GM13977 (cell line): ENCODE measurements at places on chromosomes 12 and 14.

DNA sequence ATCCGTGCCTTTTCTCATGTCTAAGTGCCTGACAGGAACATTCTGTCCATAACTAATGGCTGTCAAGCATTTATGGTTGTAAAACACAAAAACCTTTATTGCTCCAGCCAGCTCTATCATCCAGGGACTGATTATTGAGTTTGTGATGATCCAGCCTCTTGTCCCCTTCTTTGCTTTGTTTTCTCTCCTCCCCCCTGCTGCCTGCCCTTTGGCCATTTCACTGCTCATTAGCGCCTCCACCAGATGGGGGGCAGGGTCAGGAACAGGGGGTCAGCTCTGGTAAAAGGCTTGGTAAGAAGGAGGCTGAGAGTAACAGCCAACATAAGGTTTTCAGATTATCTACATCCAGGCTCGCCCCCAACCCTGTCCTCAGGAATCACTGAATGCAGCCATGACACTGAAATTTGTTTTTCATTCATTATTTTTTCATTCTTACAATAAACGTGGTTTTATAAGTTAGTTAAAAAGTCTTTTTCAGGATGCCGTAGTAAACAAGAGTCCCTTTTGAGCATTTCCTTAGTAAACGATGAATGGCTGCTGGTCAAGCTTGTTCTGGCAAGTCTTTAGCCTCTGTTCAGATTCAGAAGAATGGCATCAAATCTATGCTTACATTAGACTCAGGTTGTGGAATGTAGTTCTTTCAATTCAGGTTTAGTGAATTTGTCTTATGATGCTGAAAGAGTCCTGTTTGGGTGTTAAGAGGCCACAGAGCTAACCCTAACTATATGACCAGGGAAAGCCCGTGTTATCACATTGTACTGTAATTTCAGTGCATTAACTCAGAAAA lies 21.7 kb downstream of the HMGA2 start:
- DNase-seq = no peak

DNA sequence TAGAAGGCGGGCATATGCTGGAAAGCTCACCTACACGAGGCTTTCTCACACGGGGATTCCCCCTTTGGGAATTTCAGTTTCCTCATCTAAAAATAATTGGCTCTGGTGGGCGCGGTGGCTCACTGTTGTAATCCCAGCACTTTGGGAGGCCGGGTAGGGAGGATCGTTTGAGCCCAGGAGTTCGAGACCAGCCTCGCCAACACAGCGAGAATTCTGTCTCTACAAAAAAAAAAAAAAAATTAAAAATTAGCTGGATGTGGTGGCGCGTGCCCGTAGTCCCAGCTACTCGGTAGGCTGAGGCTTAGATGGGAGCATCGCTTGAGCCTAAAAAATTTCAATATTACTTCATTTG lies 400 bp upstream of the NDUFA12 start:
- no peak for DNase-seq

DNA sequence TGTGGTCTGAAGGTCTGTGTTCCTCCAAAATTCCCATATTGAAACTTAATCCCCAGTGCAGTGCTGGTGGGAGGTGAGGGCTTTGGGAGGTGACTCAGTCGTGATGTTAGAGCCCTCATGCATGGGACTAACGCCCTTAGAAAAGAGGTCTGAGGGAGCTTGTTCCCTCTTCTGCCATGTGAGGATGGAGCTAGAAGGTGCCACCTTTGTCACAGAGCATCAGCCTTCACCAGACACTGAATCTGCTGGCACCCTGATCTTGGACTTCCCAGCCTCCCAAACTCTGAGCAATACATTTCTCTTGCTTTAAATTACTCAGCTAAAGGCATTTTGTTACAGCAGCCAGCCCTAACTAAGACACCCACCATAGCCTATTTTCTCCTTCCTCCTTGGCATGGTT lies 13.9 kb downstream of the RAB15 start:
- DNase-seq = no peak

GRCh38 chr12:89225808-89226411 lies 126.4 kb downstream of the DUSP6 start:
- DNase-seq = peak; percentile 7

DNA sequence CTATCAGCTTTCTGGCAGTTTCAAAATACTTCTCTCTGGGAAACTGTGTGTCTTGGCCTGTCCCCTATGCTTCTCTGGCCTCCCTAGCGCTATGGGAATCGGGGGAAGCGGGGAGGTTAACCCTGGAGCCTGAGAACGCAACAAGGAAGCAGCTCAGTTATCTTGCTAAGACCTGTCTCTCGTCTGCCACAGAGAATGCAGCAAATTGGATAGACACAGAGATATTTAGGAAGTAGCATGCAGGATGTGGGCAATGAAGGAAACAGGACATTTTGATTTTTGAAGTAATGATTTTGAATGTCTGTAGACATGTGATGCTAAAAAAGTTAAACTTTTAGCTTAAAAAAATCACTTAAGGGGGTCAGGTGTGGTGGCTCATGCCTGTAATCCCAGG lies 6.6 kb upstream of the CALCOCO1 start:
- DNase-seq = no peak

DNA sequence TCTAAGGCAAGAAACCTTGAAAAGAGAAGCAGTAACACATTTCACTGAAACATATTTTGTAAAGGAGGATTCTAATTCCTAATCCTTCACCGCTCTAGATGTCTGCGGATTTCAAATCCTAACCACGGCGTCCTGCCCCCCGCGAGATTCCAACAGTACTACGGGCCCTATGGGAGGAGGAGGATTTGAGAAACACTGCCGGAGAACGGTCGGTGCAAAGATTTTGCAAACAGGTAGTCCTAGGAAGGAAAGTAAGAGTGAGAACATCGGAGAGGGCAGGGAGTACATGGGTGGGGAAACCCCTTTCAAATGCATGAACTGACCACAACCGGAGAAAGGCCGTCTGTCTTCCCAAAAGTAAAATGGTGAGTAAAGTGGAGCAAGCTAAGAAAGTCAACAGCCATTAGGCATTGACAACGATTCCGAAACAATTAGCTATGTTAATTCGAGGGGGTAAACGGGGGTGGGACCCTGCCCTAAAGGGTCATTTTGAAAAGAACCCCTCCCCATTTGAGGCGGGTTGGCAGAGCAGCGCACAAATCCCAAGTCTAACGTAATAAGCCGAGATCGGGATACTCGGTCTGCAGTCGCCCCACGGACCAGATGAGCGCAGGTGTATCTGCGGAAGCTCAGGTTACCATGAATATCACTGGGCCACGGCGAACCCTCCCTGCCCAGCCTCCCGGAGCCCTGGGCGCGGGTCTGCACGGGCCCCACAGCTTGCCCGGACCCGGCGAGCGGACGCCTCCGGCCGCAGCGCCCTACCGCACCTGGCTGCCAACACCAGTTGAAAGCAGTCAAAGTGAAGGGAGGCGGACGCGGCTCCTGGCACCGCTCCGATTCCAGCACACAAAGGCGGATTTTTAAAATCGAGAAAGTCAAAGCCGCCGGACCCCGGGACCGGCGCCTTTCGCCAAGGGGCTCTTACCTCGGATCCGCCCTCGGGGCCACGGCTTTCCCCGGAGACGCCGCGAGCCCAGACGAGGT lies 662 bp downstream of the EPS8 start:
- DNase-seq = peak; percentile 27

DNA sequence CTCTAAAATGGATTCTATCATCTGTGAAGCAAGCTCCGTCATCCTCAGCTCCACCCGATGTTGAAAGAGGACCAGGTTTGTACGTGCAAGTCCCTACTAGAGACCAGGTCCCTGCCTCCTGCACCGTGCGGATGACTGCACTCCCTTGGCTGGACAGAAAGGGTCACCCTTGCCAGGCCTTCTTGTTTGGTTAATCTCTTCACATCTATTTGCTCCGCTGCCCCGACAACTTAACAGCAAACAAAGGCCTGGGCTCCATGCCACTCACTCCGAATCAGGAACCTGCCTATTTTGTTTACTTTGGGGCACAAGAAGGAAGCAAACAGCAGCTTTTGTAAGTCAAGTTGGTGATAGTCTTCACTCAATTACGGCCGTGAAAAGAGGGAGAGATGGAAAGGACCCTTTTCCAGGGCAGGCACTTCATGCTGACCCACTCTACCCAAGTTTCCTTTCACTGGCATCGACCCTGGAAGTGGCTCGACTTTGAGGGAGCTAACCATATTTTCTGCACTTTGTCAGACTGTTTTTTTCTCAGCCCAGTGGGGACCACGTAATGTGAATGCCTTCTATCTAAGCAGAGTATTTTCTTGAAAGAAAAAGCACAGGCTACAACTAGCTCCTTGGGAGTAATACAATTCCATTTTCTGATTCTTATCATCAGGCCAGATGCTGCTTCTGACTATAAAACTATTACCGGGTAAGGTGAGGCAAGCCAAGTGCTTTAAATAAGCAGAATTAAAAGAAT lies 202.6 kb downstream of the FOXN3 start:
- DNase-seq = no peak

- DNase-seq = no peak
Measured at GRCh38 chr12:9349888-9350885, 142.0 kb upstream of the PZP start.

- DNase-seq = no peak
Measured at GRCh38 chr12:123971449-123971769, 1.2 kb downstream of the CCDC92 start.

- DNase-seq = no peak
Measured at GRCh38 chr14:33934043-33934750, 16.7 kb downstream of the EGLN3 start.

DNA sequence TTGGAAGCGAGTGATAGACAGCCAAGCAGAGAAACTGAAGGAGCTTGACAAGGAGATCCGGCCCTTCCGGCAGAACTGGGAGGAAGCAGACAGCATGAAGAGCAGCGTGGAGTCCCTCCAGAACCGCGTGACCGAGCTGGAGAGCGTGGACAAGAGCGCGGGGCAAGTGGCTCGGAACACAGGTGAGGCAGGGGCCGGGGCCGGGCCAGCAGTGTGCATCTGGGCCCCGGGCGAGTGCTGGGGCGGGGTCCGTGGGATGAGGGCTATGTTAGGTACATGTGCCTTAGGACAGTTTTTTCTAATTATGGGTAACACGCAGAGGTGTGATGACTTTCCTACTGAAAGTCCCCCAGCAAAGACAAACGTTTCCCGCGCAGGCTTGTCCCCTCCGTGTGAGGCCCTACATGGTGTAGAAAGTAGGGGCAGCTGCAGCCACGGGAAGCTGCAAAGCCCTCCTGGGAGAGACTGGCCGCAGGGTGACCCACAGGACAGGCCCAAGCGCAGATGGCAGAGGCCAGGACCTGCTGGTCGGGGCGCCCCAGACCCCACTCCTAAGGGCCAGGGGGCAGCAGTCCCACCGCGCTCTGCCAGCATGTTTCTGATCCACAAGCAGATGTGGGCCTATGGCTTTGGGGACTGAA lies 19.1 kb upstream of the AMN start:
- no peak for DNase-seq

DNA sequence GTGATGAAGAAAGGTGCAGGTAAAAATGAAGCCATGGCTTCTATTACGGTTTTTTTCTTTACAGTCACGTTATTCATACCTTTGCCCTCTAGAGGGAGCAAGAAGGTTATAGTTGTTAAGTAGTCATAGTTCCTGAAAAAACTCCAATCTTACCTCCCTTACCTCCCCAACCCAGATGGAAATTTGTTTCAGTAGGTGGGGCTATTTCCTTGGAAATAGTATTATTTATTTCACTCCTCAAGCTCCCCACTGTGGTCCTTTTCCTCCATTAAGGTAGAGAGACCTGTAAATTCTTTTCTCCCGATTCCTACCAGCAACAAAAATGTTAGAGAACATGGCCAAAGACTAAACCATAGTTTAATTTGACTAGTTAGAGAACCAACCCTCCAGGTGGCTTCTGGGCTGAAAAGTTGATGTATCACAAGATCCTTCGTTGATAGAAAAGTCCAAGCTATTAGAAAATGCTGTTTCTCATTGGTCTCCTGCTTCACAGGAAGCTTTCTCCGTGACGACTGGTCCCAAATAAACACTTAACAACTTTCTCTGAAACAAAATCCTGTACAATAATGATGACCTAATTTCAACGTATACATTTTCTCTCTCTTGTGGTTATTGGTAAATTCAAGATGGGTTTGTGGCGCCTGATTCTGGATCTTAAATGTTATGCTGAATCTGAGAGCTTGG lies 43.5 kb downstream of the TMX1 start:
- DNase-seq = peak; percentile 33

GRCh38 chr14:68409387-68409786 lies 383.5 kb downstream of the ZFP36L1 start:
- DNase-seq = no peak
